Muscle of arm (tissue), 14 donors: ENCODE measurements at places on chromosomes 12 and 14.

- DNase-seq = no peak
These were observed 38.0 kb downstream of the BTG1 start for GRCh38 chr12:92107621-92108131.

- DNase-seq = no peak
These were observed 15.0 kb upstream of the CIPC start for GRCh38 chr14:77083082-77083481.

DNA sequence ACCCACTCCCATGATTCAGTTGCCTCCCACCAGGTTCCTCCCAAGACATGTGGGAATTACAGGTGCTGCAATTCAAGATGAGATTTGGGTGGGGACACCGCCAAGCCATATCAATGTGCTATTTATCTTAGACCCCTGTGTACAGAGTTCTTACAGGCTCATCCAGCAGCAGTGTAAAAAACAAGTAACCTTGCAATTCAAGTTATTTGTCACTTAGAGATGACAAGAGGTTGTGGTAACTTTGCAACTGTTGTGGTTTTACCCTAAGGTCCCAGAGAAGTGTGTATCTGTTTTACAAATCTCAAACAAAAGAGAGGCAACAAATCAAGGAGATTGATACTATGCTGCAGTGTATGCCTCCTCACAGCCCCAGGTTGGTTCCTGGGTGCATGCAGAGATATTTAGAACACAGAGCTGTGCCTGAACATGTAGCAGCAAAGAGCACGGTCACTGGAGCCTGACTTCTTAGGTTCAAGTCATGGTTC, 11.5 kb upstream of the HELB start:
- no peak for DNase-seq

- DNase-seq = no peak
These were observed 331.6 kb upstream of the STXBP6 start for GRCh38 chr14:25381498-25381897.

GRCh38 chr12:131349397-131350127, 361.3 kb upstream of the SFSWAP start:
- DNase-seq = no peak

DNA sequence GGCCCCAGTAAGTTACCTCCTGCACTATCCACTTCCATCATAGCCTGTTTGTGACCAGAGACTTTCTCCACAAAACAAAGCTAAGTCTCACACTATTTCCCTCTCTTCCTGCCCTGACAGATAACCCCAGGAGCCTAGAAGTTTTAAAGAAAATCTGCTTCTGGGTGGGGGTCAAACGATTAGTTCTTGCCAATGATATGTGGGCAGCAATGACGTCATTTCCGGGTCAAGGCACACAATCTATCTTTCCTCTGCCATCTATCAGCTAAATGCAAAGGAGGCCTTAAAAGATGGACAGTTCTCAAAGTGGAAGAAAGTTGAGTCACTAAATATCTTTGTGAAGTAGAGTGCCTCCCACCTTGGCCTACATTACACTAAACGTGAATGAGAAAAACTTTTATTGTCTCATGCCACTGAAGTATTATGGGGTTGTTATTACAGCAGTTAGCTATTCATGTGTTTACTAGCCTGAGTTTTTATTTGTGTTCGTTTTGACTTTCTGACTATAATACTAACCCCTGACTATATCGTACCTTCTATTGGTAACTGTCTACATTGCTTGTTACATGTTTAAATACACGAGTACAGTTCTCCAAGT, 86.2 kb downstream of the DENND5B start:
- no peak for DNase-seq

- DNase-seq = no peak
These were observed 13.5 kb downstream of the DGLUCY start for GRCh38 chr14:91127401-91127801.

GRCh38 chr14:71355324-71356201, 448.3 kb downstream of the PCNX1 start:
- DNase-seq = peak; percentile 70

DNA sequence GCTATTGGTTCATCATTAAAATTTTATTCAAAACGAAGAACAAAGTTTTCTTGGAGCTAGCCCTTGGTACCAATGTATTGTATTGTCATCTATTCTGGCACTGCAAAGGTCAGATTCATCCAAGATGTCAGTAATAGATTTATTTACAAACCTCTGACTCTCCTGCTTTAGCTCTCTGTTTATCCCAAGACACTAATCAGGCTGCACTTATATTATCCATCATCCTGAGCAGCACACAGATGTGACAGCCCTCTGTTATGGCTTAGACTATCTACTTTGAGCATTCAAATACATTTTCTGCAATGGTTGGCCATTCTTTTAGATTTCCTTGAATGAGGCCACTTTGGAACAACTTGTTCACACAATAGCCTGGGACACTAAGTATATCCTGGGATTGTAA, 5.0 kb upstream of the PTPRR start:
- no peak for DNase-seq

DNA sequence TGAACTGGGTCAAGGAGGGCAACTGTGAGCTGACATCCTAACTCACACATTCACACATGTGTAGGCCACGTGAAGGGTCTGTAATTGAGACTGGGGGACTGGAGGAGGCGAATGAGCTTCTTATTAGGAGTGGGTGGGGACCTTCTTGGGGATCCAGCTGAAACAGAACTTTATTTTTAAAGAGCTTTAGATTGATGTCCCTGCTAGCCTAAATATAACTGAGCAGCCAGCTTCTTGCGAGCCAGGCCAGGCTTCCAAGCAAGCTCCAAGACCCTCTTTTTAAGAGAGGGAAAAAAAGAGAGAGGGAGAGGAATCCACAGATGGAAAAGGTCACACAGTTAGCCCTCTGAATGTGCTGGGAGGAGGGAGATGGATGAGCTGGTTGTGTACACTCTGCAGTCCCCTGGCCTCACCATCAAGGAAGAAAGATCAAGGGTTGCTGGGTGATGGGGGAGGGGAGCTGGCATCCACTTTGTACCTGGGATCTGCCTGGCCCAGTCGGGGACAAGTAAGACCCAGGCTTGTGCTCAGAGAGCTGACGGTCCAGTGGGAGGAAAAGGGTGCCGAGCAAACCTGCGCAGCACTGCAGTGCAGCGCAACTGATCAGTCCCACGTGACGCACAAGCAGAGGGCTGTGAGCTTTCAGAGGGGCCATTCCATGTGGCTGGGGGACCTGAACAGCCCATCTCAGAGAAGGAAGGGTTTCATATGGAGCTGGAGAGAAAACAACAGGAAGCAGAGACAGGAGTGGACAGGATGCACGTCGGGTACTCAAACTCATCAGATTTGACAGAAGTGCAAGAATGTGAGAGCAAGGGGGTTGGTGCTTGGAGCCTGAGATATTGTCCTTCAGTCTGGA, 154.5 kb downstream of the ZFP36L1 start:
- DNase-seq = no peak

DNA sequence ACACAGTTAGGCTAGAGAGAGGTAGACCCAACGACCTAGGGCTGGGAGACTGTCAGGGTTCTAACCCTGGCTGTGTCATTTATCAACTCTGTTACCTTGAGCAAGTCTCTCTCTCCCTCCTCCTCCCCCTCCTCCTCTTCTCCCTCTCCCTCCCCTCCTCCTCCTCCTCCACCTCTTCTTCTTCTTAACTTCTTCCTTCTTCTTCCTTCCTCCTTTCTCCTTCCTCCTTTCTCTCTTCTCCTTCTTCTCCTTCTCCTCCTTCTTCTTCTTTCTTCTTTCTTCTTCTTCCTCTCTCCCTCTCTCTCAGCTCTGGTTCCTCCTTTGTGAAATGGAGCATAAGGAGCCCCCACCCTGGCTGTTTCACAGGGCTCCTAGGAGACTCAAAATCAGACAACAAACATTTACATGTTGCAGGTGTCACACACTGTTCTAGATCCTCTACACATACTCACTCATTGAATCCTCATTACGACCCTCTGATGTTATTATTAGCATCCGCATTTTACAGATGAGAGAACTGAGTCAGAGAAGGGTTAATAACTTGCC, 2.2 kb upstream of the KCNH3 start:
- no peak for DNase-seq
